Stimulated activated CD8-positive, alpha-beta memory T cell treated with anti-CD3 and anti-CD28 coated beads, Interleukin-15, amount 100 ng/mL, for 24 hours (primary cell): ENCODE measurements at places on chromosomes 6 and 20.

DNA sequence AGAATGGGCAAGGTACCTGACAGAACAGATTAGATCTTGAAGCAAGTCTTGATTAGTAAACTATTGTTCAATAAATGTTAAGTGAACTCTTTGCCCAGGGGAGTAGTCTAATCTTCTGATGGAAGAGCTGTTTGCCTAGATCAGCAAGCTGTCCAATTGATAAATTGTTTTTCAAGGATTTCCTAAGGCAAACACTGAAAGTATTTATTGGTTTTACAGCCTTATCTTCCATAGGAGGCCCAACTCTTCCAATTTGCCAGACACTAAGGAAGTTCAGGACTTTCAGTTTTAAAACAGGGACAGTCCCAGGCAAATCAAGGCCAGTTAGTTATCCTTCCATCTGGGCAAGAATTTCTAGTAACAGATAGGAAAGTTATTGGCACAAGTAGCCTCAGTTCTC, 1.8 kb upstream of the C6orf163 start:
- no peak for DNase-seq

GRCh38 chr20:38065764-38066375, 32.3 kb downstream of the RPRD1B start:
- DNase-seq, result no peak

GRCh38 chr20:23244156-23244915, 106.3 kb upstream of the NXT1 start:
- DNase-seq, result no peak

DNA sequence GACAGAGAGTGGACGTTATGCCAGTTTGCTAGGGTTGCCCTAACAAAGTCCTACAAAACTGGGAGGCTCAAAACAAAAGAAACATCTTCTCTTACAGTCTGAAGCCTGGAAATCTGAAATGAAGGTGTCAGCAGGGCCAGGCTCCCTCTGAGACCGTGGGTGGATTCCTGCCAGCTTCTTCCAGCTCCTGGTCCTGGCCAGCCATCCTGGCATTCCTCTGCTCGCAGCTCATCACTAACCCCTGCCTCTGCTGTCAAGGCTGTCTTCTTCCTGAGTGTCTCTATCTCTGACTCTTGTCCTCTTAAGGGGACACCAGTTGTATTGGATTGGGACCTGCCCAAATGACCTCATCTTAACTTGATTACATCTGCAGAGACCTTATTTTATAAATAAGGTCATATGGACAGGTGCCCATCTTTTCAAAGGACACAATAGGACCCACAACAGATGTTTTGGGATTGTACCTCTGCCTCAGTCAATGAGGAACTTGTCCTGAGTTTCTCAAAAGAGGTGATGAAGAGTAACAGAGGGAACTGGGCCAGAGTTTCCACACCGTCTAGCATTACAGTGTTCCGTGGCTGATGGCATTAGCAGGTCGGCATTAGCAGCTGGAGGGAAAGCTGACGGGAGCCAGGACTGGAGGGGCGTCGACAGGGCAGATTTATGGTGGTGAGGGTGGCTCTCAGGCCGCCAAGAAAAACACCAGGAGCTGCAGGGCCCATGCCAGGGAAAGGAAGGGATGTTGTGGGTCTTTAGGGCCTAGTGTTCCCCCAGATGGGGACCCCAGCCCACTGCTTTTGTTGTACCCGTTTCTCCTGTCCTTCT, 157.3 kb downstream of the TBXT start:
- no peak for DNase-seq

DNA sequence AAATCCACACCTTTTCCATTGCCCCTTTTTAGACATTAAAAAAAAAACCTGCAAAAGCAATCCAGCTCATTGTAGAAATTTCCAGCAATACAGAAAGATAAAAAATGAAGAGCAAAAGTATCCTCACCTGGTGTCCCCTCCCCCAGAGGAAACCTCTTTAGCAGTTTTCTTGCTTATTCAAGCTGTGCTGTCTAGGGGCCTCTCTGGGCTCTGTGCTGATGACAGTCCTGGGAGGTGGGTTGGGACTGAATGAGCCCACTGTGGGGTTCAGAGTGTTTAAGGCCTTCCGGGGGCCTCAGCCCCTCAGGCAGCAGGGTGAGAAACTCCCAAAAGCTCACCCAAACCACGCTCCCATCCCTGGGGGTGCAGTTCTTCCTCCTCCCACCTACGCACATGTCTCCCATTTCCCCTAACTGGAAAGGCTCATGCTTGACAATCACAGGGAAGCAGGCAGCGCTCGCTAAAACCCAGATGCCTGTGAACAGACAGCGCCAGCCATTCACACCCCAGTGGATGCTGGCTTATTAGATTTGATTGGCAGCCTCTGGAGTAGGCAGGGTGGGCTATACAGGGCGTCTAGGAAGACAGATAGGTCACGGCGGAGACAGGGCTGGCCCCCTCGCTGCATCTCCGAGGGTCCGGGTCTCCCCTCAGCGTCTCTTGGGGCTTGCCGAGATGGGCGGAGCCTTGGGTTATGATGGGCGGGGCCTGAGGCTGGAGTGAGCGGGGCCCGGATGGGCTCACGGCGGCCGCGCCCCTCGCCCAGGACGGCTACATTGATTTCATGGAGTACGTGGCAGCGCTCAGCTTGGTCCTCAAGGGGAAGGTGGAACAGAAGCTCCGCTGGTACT, 4.6 kb downstream of the GUCA1A start:
- no peak for DNase-seq

- DNase-seq, result no peak
Observed at GRCh38 chr6:138529478-138529877, 30.2 kb upstream of the NHSL1 start.

- DNase-seq, result no peak
Observed at GRCh38 chr6:158758941-158759479, 60.2 kb downstream of the EZR start.

DNA sequence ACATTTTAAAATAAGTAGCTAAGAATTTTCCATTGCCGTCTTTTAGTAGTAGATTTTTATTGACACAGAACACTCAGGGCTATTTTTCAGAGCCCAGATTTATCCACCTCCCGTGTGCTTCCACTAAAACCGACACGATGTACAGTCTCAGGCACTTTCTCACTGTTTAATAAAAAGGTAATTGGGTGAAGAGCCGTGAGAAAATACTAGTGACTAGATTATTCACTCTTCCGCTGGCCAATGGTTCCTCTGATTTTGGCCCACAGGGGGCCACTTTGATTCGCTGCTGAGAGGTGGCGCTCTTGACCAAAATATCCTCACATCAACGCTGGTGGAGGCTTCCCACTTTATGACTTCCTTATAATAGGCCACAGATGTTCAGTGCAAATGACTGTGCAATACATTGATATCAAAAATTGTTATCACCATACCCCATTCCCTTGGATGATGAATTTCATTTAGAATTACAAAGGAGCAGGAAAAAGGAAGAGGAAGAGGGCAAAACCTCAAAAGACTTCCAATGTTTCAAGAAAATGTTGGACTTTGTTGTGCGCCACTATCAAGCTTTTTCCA, 12.3 kb upstream of the HDDC2 start:
- no peak for DNase-seq

GRCh38 chr6:13407709-13408695, 79.4 kb downstream of the GFOD1 start:
- no peak for DNase-seq

- DNase-seq, result no peak
Observed at GRCh38 chr6:37551867-37552266, 52.2 kb upstream of the CCDC167 start.

DNA sequence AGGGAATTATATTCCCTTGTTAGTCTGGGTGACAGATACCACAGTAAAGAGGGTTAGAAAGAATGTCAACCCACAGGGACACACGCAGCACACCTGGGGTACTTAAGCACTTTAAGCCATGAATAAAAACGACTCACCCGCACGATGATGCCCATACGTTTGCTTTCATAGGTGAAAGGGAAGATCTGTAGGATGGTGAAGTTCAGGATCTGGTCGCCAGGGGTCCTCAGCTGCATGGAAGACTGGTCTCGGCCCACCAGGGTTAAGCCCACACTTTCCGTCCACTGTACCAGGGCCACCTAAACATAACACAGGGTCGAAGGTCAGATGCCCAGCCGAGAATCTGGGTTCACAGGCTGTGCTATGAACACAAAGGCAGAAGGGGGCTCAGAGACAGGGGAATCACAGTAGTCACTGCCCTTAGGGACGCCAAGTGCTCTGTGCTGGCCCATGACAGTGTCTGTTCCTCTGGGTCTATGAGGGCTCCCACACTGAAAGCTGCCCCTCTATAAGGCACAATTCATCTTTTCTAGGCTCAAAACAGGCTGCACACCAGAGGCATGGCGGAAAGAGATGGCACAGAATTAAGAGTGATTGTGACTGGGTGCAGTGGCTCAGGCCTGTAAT, 96.8 kb upstream of the NFATC2 start:
- DNase-seq, result peak; percentile 55

DNA sequence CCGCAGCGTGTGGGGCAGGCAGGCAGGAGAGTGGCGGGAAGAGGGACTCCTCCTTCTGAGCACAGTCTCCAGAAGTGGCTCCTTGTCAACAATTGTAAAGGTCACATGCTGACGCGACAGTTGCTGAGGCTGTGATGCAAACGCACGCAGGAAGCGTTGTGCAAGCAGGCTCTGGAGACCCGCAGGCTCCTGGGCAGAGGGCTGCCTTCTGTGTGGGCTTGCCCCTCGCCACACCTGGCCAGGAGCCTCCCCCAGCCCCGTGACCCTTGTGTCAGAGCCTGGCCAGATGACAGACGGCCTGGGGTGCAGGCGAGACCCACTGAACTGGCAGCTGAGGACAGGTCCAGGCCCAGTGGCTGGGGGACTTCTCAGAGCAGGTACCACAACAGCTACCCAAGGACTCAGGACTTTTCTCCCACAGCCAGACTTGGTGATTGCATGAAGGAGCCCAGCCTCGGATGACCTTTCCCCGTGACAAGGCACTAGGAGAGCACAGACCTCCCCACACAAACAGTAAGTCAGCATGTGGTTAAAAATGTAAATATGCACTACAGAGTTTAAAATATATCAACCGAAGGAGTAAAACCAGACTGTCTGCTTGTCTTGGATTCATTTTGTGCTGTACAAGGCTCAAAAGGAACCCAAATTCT, 222.1 kb upstream of the RREB1 start:
- no peak for DNase-seq

GRCh38 chr6:85395746-85396145, 54.1 kb upstream of the NT5E start:
- DNase-seq, result no peak

GRCh38 chr20:17651760-17652388, 30.2 kb downstream of the RRBP1 start:
- DNase-seq, result no peak

- no peak for DNase-seq
Observed at GRCh38 chr6:133683606-133684005, 205.3 kb upstream of the TCF21 start.

GRCh38 chr6:7042654-7043545, 64.9 kb upstream of the RREB1 start:
- DNase-seq, result no peak

DNA sequence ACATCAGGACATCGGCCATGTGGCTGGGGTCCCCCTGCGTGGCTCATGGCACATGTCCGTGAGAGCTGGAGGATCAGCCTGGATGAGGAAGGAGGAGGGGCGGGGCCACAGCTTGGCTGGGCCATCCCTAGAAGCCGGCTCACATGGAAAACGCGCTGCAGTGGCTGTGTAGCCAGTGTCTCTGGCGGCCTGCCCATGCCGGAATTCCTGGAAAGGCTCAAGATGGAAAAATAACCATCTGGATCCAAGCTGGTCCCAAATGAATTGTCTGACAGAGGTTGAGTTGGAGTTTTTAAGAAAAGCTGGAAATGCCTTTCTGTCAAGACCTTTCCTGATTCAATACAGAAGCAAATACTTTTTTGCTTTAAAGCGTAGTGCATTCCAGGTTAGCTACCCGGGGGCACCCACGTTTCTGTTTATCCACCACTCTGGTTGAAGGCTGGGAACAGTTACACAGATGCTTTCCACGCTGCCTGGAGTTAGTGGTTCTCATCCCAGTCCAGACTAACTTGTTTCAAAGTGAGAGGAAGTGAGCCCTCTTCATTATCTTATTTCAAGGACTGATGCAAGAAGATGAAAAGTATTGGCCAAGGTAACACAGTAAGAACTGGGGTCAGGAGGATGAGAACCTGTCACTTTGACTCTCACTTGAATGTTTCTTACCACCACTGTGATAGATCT, 99.0 kb downstream of the GMPR start:
- DNase-seq, result no peak

DNA sequence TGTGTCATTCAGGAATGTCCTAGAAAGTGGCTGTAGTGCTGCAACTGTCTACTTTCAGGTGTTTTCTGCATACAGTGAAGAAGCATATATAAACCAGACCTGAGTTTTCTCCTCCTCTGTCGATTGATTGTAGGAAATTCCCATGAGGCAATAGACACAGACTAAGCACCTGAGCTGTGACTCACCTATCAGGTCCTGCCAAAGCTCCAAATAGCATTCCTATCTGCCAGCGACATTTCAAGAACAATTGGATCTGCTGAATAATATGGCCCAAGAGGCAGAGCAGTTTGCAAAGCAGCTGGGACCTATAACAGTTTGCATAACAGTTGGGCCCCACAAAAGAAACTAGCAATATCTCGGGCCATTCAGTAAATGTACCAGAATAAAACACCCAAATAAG, 360.4 kb downstream of the HAO1 start:
- DNase-seq, result no peak
